ENCODE measurements at places on chromosomes 2 and 18.

- DNase-seq = no peak
These were observed 947.5 kb downstream of the CPS1 start for GRCh38 chr2:211503856-211504255.

DNA sequence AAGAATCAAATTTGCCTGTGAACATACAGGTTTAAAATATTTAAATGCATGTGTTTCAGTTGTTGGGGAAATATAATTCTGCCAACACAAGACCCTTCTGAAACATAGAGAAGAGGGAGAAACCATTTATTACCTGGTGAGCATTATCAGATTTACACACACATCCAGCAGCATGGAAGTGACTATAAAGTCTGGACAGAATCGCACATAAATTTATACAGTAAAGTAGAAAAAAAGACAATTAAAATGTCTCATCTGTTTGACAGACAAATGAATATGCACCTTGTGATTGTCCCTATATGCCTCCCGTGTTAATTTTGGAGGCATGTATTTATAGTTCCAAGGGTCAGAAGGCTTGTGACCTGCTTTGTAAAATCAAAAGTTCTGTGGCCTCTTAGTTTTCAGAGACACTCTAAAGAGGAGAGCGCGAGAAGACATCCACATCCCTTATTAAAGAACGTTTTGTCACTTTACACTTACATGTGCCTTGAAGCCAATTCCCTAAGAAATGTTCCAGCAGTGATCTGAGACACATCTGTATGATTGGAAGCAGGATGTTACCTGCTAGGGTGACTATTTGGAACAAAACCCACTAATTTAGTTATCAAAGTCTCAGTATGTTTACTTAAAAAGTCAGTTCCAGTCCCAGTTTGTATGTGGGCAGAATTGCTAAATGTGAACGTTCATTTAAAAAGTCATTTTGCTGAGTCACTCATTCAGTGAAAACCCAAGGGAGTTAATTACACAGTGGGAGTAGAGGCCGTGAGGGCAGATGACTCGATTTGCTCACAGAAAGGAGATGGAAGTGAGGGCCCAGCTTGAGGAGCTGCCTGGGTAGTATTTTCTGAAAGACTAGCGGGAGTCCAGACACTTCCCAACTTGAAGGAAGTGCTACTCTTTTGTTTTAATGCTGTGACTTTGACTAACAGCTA is 527.6 kb upstream of the MEX3C start:
- DNase-seq = no peak

DNA sequence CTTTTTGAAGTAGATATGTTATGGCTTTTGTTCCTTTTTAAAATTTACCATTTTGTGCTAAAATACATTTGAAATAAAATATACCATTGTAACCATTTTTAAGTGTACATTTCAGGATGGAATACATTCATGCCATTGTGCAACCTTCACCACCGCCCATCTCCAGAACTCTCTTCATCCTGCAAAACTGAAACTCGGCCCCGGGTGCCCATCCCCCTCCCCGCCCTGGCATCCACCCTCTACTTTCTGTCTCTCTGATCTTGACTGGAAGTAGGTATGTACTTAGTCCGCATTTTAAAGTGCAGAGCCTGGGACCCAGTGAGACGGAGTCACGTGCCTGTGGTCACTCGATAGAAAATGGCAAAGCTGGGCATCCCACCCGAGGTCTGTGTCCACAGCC is 45.6 kb downstream of the DIPK1C start:
- DNase-seq = no peak

- DNase-seq = no peak
These were observed 184.2 kb upstream of the ZEB2 start for GRCh38 chr2:144703852-144704708.

DNA sequence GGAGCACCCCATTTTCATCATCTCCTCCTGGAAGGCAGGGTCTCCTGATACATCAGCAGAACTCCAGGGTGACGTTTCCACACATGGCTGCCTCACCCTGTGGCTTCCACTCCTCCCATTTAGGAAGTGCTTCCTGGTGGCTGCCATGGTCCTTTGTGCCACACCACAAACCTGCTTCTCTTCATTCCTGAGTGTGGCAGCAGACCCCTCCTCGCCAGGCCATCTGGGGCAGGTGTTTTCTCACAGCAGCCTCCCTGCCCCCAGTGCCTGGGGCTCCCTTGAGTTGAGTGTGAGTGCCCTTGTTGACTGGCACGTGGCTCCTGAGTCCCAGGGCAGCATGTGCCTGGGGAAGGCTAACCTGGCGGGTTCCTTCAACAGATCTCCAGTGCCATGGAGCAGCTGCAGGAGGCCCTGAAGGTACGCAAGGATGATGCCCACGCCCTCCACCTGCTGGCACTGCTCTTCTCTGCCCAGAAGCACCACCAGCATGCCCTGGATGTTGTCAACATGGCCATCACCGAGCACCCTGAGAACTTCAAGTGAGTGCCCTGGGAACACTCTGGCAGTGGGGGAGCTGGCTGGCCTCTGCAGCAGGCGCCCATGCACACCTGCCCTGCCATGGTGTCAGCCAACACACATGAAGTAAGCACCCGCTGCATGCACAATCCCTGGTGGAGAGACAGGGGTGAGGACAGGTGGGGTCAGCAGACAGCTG is 113.4 kb upstream of the MCFD2 start:
- no peak for DNase-seq

All from NCI-H187 treated with DMSO at 0.1 percent for 48 hours (cell line).